ENCODE measurements at places on chromosomes 4 and X.

GRCh38 chr4:71126719-71127118 is 133.3 kb downstream of the DCK start:
- no peak for DNase-seq

GRCh38 chr4:8112672-8113071 is 45.9 kb downstream of the ABLIM2 start:
- no peak for DNase-seq

DNA sequence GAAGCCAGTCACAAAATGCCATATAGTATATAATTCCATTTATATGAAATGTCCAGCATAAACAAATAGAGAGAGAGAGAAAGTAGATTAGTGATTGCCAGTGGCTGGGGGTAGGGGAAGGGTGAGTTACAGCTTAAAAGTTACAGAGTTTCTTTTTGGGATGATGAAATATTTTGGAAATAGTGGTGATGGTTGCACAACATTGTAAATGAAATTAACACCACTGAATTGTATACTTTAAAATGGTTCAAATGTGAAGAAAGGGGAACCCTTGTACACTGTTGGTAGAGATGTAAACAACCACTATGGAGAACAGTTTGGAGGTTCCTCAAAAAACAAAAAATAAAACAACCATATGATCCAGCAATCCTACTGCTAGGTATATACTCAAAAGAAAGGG is 131.2 kb upstream of the GPC4 start:
- no peak for DNase-seq

DNA sequence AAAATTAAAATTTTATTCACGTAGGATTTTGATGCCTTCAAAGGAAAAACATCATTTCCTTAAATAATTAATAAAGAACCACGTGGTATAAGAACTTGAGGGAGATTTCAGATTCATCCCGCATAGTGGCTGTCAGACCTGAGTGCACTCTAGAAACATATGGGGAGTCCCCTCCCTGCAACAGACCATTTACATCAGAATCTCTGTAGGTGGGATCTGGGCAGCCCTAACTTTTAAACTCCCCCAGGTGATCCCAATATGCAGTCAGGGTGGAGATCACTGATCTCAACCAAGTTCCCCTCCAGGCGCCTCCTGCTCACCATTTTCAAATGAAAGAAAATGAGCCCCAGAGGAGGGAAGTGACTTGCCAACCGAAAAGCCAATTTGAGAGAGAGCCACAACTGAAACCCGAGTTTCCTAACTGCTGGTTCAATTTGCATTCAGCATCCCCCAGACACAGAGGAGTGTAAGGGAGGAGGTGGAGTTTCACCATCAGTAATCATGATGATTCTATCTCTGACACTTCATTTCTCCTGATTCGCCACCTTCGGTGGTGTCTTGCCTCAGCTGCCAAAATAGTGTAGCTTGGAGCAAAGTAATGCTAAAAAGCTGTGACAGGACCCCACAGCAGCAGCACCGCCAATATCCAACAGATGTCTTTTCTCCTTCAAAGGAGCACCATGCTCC is 11.4 kb downstream of the RNF150 start:
- no peak for DNase-seq

- no peak for DNase-seq
Measured at GRCh38 chr4:142336251-142336934, 509.7 kb downstream of the INPP4B start.

- no peak for DNase-seq
Measured at GRCh38 chr4:141571793-141572192, 64.6 kb upstream of the IL15 start.

- DNase-seq: no peak
Measured at GRCh38 chrX:116238567-116239255, 68.2 kb downstream of the AGTR2 start.

DNA sequence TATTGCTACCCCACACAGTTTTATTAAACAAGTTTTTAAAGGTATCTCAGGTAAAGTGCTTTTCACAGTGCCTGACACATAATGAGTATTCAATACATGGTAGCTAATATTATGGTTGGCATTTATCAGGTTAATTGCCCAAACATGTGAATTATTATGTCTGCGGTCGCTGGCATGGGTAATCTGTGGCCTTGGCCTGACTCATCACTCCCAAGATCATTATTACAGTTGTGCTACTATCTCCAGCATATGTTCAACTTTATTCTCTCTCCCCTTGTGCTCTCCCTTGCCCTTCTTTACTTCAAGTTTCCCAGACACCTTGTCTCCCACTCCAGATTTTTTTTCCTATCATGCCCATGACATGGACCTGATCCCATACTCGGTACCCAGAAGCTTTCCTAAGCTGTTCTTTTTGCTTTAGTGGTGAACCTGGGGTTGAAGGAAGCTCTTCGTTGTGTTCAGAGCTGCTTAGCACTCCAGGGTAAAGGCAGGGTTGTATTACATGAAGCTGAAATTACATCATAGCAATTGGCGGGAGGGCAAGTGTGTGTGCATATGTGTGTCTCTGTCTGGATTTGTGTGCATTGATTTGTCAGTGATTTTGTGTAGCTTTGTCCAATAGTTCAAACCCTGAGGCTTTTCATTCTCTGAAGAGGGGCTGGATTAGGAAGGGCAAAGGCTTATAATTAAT is 176.5 kb upstream of the NRK start:
- DNase-seq: no peak

DNA sequence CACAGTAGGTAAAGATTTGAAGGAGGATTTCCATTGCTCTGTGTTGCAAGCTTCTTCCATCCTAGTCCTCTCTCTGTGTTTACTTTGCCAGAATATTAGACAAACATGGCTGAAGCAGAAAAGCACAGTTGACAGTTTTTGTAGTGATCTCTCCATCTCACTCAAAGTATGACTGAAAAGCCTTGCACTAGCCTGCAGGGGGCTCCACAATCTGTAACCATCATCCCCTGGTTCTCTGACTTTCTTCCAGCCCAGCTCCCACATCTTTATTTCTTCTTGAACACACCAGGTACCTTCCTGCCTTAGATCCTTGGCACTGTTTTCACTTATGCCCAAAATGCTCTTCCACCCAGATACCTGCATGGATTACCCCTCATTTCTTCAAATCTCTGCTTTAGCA is 34.1 kb upstream of the HHIP start:
- DNase-seq: no peak

DNA sequence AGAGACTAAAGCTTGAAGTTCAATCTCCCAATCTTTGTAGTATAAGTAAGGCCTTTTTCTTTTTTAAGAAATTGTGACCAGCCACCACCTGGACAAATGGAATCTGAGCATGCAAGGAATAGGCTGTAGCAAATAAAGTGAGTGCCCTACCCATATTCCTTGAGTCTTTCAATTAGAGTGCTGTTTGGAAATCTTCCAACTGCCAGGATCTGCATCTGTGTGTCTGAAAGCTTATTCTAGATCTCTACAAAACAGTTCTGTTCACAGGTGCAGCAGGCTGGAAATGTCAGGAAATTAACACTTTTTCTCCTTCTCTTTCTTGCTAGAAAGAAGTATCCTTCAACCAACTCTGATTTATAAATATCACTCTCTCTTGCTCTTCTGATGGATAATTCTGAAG is 76.7 kb upstream of the NDST3 start:
- DNase-seq: no peak

- no peak for DNase-seq
Measured at GRCh38 chr4:155559915-155560314, 106.7 kb upstream of the GUCY1A1 start.

- DNase-seq: no peak
Measured at GRCh38 chr4:37124800-37125199, 119.7 kb upstream of the NWD2 start.

- DNase-seq: no peak
Measured at GRCh38 chr4:151475035-151475714, 66.2 kb downstream of the FHIP1A start.

- DNase-seq: no peak
Measured at GRCh38 chr4:99630857-99631360, 26.7 kb downstream of the C4orf54 start.

DNA sequence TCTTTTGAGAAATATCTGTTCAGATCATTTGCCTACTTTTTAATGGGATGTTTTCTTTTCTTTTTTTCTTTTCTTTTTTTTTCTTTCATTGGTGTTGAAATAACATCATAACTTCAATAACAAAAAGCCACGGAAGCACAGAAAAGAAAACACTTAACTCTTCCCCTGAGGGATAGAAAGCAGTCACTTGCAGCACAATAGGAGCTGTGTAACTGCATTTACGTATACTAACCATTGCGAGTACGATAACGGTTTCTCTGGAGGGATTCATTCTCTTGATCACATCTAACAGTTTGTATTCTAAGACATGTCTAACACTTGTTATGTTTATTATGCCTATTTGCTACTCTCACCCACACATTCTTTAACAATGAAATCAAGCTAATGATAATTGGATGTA is 27.3 kb downstream of the C4orf46 start:
- no peak for DNase-seq

DNA sequence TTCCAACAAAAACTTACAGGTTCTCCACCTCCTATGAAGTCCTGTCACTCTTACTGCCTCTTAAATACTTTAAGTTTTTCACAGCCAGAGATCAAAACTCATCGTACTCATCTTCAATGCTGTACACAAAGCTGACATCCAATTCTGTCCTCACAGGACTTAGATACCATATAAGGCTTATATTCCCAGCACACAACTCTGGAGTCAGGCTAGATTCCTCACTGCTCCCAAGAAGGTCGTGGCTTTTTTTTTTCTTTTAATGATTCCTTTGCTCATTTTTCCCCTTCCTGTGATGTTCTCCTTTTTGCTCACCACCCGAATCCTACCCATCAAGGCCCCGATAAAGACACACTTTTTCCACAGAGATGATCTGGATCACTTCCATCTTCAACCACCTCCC is 914 bp downstream of the TRAPPC2 start:
- DNase-seq: no peak

DNA sequence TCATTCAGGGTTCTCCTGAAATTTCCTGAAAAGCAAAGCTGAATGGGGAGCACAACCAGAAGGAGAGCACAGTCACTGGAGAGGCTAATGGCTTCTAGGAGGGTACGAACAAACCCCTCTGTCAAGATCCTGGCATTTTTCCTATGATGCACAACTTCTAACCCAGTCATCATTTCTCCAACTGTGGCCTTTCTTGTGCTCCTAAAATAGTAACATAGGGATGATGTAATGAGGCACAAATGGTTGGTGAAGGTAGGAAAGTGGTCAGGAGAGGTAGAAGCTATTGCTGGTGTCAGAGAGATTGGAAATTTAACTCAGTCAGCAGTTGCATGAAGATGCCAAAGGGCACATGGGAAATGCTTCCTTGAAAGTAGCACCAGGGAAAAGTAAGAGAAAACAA is 52.7 kb downstream of the SLC10A7 start:
- DNase-seq: no peak

GRCh38 chr4:155738548-155738947 is 20.3 kb upstream of the GUCY1B1 start:
- no peak for DNase-seq

DNA sequence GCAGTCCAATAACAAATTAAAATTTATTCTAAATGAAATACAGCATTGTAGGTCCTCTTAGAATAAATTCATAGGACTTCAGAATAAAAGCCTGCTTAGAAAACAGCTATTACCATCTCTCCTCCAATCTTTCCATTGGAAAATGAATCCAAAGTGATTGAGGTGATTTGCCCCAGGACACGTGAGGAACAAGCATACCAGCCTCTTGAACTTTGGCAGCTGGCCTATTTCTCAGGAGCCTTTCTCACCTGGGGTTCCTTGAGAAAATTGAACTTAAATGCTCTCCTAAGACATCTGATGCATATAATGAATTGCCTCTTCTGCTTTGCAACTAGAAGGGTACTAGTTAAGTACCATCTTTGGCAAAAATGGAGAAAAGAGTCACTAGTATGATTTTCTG is 13.5 kb downstream of the ARHGAP24 start:
- DNase-seq: no peak

- DNase-seq: no peak
Measured at GRCh38 chrX:66221856-66222255, 57.8 kb downstream of the HEPH start.

- DNase-seq: no peak
Measured at GRCh38 chr4:29309050-29309449, 1411.1 kb upstream of the PCDH7 start.

GRCh38 chr4:139682741-139683151 is 17.1 kb downstream of the MGST2 start:
- DNase-seq: no peak

DNA sequence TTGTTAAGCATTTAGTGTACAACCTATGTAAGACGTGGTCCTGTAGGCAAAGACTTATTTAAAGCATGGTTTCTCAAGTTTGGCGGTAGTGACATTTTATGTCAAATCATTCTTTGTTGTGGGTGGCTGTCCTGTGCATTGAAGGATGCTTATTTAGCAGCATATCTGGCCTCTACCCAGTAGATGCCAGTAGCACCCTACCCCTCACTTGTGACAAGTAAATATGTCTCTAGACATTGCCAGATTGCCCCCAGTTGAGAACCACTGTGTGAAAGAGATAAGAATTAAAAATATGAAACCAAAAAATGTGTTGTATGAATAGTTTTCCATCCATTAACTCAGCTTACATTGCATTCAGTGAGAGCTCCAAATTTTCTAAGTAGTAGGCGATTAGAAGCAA is 25.5 kb downstream of the MMAA start:
- DNase-seq: no peak

DNA sequence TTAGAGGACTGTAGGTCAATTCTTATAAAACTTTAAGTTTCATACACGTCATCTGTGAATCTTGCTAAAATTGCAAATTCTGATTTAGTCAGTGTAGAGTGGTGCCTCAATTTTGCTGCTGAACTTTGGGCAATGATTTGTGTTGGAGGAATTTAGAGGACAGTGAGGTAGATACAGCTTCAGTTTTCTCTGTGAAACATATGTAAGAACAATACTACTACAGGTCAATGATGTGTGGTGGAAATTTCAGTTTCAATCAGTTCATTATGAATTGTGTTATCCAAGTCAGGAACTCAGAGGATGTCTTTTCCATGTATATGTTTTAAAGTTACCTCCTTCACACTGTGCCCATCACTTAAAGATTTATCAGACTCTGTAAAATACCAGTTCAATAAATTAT is 1597.8 kb upstream of the PCDH10 start:
- no peak for DNase-seq

- no peak for DNase-seq
Measured at GRCh38 chrX:111719426-111720210, 38.6 kb downstream of the ALG13 start.

GRCh38 chr4:159216834-159217233 is 114.0 kb downstream of the RAPGEF2 start:
- no peak for DNase-seq

- DNase-seq: no peak
Measured at GRCh38 chr4:6740347-6740746, 24.4 kb downstream of the BLOC1S4 start.

GRCh38 chr4:87574996-87575395 is 33.3 kb upstream of the DSPP start:
- DNase-seq: no peak

DNA sequence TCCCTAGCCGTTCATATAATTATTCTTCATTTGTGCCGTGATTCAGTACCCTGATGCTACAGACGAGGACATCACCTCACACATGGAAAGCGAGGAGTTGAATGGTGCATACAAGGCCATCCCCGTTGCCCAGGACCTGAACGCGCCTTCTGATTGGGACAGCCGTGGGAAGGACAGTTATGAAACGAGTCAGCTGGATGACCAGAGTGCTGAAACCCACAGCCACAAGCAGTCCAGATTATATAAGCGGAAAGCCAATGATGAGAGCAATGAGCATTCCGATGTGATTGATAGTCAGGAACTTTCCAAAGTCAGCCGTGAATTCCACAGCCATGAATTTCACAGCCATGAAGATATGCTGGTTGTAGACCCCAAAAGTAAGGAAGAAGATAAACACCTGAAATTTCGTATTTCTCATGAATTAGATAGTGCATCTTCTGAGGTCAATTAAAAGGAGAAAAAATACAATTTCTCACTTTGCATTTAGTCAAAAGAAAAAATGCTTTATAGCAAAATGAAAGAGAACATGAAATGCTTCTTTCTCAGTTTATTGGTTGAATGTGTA is 7.0 kb downstream of the SPP1 start:
- no peak for DNase-seq
